CD8-positive, alpha-beta memory T cell (primary cell): ENCODE measurements at places on chromosomes 3 and 15.

- H3K27me3 ChIP-seq, result no peaks in the 10 kb centered on the region
- H3K4me1 ChIP-seq, result no peaks in the 10 kb centered on the region
- H3K4me3 ChIP-seq, result no peak overlapping the region
- H3K36me3 ChIP-seq, result no peaks in the 10 kb centered on the region
- DNase-seq, result no peak
These were observed 703.7 kb downstream of the NLGN1 start for GRCh38 chr3:174101244-174101643.

DNA sequence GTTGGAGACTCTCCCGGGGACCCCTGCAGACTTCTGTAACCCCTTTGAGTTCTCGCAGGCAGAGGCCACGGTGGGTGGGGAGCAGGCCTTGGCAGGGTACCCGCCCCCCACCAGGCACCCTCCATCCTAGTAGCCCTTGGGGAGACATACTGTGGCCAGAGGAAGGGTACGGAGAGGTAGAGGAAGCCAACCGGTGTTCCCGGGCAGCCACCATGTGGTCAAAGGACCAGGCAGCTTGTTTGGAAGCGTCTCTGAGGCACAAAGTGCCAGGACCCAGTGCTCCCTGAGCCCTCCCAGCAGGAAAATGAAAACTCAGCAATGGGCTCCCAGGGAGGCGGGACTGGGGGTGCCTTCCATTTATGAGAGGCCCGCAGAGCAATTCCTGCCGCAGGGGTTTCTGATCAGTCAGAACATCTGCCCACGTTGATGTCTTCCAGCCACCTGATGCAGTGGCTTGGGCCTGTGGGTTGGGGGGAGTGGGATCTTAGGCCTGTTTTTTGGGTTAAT, 53.0 kb upstream of the CGNL1 start:
- DNase-seq, result no peak
- no peaks in the 10 kb centered on the region for H3K36me3 ChIP-seq
- no peaks in the 10 kb centered on the region for H3K4me1 ChIP-seq

GRCh38 chr3:177710506-177710905, 513.2 kb upstream of the TBL1XR1 start:
- H3K4me3 ChIP-seq, result no peak overlapping the region
- H3K4me1 ChIP-seq, result no peaks in the 10 kb centered on the region
- no peak overlapping the region for H3K27ac ChIP-seq
- H3K27me3 ChIP-seq, result no peaks in the 10 kb centered on the region
- H3K36me3 ChIP-seq, result no peaks in the 10 kb centered on the region
- DNase-seq, result no peak

DNA sequence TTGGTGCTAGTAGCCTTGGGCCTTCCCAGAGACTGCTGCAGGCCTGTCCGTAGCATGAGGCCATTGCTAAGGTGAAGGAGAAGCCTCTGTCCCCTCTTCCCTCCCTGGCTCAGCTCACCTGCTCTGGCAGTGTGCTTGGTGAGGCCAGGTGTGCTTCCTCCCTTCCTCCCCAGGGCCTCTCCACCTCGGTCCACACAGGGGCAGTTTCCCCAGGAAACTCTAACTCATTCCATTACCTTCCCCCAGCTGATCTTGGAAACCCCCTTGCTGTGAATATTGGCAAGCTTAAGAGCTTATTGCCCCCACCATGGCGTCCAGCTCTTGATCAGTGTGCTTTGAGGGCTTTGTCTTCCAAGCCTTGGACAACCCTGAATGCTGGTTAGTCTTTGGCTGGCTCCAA, 52.7 kb downstream of the ZNF445 start:
- no peaks in the 10 kb centered on the region for H3K36me3 ChIP-seq
- H3K27me3 ChIP-seq, result no peaks in the 10 kb centered on the region
- no peak for DNase-seq
- no peak overlapping the region for H3K27ac ChIP-seq
